ENCODE measurements at places on chromosomes 6 and 20. TPM values are rescaled to one million over a fixed set of nuclear protein-coding genes. Genes with fewer than 3 reads are reported as not detected.
A peak's percentile ranks its signal among the peaks of the same experiment; 100 is the strongest.

TULP1 gene
- total RNA-seq = not detected

RIN2 gene
- total RNA-seq = 55.7 TPM

TULP4 gene
- total RNA-seq = 210 TPM

COL11A2 gene
- 1.8 TPM for total RNA-seq

DNA sequence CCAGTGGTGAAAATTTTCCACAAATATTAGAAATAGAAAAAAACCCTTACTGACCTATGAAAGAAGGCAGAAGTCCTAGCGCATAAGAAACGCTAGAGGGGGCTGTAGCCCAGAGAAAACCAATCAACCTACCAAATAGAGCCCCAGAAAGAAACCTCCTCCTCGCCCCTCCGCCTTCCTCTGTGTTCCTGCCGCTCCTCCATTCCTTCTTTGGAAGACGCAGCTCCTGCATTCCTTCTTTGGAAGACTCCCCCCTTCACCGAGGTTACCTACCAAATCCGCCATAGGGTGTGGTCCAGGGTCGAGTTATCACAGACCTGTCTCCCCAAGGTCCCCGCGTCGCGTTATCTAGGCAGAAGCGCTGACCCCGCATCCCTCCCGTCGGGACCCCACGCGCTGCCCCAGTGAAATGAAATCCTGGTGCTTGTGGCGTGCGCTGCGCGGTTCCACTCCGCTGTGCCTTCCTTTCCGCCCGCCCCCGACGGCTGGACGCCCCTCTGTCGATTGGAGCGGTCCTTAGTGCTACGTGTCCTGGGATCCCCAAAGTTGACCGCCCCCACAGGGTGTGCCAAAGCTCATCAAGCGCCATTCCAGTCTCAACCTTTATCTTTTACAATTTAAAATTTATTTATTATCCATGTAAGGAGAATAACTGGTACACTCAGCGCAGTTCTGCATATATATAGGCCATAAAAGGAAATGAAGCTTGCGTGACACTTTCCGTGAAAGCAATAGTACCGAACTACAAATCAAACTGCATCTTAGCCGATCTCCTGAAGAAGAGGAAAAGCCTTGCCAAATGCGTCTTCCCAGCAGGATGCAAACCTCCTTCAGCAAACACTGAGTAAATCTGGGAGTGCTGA, 13.0 kb downstream of the RPP21 start:
- peak; percentile 79 for DNase-seq

GRCh38 chr6:166907871-166908806, 48.2 kb downstream of the RNASET2 start:
- DNase-seq = no peak

DNA sequence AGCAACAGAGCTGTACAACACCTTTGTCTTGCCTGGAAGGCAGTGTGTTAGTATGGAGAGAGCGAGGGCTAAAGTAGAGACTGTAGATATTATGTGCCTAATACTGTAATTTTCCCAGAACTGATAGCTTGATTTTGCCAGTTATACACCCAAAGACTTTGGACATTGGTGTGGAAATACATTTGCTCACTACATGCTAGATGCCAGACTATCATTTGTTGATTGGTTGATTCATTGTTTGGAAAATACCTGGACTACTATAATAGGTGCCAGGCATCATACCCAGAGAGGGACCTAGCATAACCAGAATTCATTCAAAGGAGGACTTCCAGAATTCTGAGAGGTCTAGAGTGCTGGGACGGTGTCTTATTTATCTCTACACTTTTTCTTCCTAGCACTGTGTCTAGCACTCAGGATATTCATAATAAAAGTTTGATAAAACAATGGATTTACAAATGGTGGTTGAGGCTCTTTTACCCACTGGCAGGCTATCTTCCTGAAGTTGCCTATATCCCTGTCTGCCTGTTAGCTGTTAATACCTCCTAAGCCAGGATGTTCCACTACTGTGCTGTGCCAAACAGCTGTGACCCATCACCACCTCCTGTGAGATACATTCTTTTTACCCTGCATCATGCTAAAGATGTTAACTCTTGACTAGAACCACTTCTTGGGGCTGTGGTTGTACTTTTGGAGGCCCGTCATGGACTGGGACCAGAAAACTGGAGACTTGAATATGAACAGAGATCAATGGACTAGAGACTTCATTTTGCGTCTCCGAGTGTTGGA, 72.2 kb upstream of the FUCA2 start:
- no peak for DNase-seq

ATP6V1G2 gene
- 2.2 TPM for total RNA-seq

PLCB4 gene
- 13.0 TPM for total RNA-seq

- no peak for DNase-seq
These were observed 384.1 kb downstream of the GRIK2 start for GRCh38 chr6:101777646-101778045.

C6orf118 gene
- total RNA-seq = not detected

DNA sequence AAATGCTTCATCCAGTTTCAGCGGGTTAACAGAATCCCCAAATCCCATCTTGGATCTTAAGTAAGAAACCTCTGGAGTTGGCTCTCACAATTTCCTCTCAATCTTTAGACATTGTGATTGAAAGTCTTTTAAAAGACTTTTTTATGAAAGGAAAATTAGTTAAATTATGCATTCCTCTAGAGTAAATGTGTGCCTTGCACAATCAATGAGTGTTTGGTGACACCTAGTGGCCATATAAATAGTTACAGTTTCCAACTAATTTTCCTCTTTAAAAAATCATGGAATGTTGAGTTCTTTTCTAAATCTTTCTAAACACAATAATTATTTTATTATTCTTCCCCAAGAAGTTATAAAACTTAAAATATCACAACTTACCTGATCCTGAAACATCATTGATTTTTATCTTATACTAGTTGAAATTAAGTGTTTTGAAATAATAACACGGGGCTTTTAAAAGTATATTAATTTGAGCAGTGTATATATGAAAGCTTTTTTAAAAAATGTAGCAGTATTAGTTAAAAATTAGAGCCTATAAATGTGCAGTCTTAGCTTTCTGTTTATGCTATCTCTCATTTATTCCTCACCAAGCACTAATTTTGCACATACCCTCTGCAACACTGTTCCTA, 66.4 kb downstream of the PKHD1 start:
- peak; percentile 32 for DNase-seq

GRCh38 chr20:7410150-7410549, 530.1 kb downstream of the HAO1 start:
- no peak for DNase-seq

GRCh38 chr6:161058741-161059140, 67.2 kb downstream of the MAP3K4 start:
- no peak for DNase-seq

CSTF1 gene
- total RNA-seq = 26.8 TPM

- no peak for DNase-seq
These were observed 63.4 kb downstream of the DST start for GRCh38 chr6:56579155-56579851.

GRCh38 chr20:19996917-19997316, 20.2 kb upstream of the NAA20 start:
- no peak for DNase-seq

DNA sequence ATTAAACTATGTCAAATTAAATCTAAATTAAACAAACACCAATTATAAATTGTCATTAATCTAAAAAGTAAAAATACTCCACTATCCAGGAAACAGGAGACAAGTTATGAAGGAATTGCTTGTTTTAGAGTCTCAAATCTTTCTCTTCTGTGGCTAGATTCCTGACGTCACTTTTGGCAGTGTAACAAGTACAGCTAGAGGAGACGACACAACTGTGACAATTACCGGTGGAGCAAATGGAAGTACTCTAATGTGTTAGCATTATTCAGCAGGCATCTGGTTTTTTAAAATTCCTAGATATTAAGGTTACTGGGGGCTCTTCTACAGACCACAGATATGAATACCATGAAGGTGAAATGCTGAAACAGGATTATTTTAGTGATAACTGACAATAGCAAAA, 1042.7 kb downstream of the EPHA7 start:
- no peak for DNase-seq

SIRPB1 gene
- 1.2 TPM for total RNA-seq

DNA sequence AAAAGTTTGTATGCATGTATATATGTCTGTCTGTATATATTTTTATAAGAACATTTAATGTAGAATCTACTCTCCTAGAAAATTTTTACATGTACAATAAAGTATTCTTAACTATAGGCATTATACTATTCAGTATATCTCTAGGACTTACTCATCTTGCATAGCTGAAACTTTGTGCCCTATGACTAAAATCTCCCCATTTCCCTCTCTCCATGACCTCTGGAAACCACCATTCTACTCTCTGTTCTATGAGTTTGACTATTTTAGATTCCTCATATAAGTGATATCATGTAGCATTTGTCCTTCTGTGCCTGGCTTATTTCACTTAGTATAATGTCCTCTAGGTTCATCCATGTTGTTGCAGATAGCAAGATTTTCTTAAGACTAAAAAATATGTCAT, 205.1 kb upstream of the SMLR1 start:
- no peak for DNase-seq

DNA sequence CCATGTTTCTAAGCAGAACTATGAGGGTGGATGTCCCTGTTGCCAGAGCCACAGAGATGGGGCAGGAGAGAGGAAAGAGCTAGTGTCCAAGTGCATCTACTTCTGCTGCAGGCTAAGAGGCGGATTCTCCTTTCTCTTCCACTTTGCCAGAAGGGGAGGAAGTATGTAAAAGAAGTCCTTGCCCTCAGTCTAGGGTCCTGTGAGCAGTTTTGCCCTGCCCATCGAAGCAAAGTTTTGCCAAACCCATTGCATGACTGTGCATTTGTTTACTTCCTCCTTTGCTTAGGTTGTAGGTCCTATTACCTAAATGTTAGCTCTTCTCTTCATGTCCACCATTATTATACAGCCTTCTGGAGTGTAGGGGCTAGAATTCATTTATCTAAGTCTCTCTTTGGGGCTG, 106.2 kb upstream of the ARMC2 start:
- DNase-seq = no peak

GRCh38 chr6:3001146-3001772, 1.6 kb downstream of the NQO2 start:
- DNase-seq = no peak

SYTL3 gene
- 1.5 TPM for total RNA-seq

GRCh38 chr20:22520381-22520780, 64.0 kb downstream of the FOXA2 start:
- DNase-seq = no peak

GRCh38 chr20:62822788-62823651, 6.2 kb downstream of the COL9A3 start:
- DNase-seq = peak; percentile 97

DNA sequence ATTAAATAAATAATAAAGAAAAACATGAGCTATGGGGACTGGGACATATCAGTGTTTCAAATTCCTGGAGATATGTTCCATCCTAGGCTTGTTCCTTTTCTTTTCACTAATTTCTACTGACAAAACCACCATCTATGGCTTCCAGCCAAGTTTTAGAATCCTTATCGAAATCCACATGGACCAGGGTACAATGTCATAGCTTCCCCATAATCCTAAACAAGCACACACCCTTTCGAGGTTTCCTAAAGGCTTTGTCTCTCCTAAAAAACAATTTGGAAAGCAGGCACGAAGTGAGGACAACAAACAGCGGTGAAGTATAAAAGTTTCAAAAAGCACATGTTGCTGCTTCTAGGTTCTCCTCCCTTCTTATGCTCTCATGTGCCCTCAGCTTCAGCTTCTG, 13.3 kb upstream of the DST start:
- no peak for DNase-seq

- DNase-seq = no peak
These were observed 33.1 kb downstream of the PRL start for GRCh38 chr6:22263748-22264147.

DNA sequence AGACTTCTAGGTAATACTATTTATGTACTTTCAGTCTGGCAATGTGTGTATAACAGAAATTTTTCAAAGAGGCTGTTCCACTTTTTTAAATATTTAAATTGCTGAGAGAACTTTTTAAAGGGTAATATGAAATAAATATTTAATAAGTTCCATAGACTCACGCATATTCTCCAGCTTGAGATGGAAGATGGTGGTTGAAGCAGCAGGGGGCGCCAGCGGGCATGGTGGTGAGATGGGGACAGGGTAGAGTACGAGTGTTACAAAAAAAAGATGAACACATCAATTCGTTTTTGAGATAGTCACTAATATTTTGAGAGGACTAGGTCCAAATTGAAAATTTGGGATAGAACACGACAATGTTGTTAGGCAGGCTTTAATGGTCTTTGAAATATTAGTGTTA, 68.4 kb downstream of the RSPO3 start:
- no peak for DNase-seq

GRCh38 chr6:167098825-167099225, 24.1 kb upstream of the CCR6 start:
- DNase-seq = no peak

DNA sequence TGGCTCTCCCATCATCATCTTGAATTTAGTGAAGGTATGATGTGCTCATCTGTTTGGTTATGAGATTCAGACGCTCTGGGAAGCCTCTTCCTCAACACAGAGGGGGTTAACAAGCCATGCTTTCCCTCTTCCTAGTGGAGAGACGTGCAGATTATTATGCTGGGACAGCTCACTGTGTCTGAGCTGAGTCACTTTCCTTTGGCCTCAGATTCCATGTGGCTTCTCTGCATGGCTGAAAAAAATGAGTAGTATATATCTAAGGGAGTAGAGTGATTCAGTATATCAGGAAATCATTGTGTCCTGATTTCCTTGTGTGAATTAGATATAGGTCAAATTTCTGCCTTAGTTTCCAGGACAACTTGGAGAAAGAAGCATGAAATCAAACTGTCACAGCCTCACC, 52.6 kb downstream of the FIG4 start:
- DNase-seq = peak; percentile 73

GRCh38 chr6:104908031-104908887, 48.5 kb upstream of the HACE1 start:
- no peak for DNase-seq

TGM2 gene
- 78.2 TPM for total RNA-seq

DNA sequence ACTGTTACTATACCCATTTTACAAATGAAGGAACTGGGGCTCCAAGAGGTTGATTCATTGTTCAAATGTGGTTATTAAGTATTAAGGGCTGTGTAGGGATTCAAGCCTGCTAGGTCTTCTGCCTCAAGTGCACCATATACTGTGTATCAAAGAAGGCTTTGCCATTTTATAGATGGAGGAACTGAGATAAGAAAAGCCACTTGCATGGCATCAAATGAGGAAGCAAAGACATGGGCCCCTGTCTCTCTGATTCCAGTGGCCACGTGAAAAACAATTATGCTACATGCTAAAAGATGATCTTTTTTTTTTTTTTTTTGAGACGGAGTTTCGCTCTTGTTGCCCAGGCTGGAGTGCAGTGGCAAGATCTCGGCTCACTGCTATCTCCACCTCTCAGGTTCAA, 67.0 kb downstream of the TMEM200A start:
- DNase-seq = no peak

GRCh38 chr6:3214898-3215297, 12.6 kb downstream of the TUBB2B start:
- no peak for DNase-seq
